ENCODE measurements at places on chromosomes 11 and 22. TPM values are rescaled to one million over a fixed set of nuclear protein-coding genes. Genes with fewer than 3 reads are reported as not detected.

- no peak for DNase-seq
These were observed 93.9 kb upstream of the CSNK2A3 start for GRCh38 chr11:11446967-11447366.

- no peak for DNase-seq
These were observed 5.7 kb downstream of the TNNI2 start for GRCh38 chr11:1844221-1845094.

DNA sequence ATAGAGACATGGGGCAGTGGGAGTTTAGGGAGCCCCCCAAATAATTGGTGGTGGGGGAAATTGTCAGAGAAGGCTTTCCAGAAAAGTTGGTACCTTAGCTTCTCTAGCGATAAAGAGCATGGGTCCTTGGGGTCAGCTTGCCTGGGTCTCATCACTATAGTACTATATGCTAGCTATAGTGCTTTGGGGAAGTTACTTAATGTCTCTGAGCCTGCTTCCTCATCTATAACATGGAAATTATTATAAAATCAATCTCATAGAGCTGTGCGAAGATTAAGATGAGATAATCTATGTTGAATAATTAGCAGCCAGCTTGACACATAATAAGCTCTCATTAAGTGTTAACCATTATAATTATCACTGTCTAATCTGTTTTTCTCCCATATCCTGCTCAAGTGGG is 41.2 kb downstream of the STIM1 start:
- DNase-seq, result no peak

DNA sequence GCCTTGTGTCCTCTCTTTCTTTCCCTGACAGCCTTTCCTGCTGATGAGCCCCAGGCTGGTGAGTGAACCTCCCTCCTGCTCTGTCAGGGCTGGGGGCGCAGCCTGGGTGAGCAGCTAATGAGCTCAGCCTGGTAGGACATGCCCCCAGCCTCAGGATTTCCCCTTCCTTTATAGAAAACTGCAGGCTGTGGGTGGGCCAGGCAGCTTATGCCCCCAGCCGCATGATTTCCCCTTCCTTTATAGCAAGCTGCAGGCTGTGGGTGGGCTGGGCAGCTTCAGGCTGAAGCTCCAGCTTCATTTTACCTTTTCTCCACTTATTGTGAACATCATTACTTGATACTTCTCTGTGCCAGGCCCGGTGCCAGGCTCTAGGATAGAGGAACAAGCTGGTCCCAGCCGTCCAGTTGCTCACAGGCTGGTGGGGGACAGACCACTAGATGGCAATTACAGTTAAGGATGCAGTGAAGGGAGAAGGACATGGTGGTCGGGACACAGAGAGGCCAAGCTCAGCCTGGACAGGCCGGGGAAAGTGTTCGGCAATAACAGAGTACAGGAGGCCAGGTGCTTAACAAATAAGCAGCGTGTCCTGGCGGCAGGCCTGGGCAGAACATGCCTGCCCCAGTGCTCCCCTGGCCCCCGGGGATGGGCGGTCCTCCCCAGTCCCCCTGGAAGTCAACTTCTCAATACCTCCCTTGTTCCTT is 5.3 kb downstream of the LGALS12 start:
- no peak for DNase-seq

IGHMBP2 gene
- 10.2 TPM for total RNA-seq

DNAJB13 gene
- not detected for total RNA-seq

AQP11 gene
- 4.9 TPM for total RNA-seq

GRCh38 chr11:34067383-34068065 is 16.0 kb downstream of the CAPRIN1 start:
- DNase-seq, result no peak

- DNase-seq, result no peak
These were observed 8.6 kb upstream of the TOLLIP start for GRCh38 chr11:1317993-1318392.

- DNase-seq, result no peak
These were observed 129.6 kb upstream of the POU2AF2 start for GRCh38 chr11:111115890-111116289.

DNA sequence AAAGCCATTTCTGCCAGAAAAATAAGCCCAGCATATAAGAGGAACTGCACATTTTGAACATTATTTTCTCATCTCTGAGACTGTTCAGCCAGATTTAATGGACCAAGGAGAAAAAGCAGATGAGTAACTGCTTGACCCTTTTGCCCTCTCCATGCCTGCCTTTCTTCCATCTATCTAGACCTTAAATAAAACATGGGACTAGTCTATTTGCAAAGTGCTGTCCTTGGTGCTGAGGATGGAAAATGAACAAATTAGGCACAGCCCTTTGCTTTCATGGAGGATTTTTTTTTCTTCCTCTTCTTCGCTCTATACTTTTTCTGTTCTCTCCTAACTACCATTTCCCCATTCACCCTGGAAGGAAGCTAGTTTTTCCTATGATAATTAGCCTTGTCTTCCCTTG is 361.3 kb downstream of the GRM5 start:
- DNase-seq, result no peak

RANBP1 gene
- 182 TPM for total RNA-seq

NRIP3 gene
- 24.9 TPM for total RNA-seq

ARHGAP20 gene
- total RNA-seq, result 47.3 TPM

- no peak for DNase-seq
These were observed 28.7 kb downstream of the RPL3 start for GRCh38 chr22:39290724-39291161.

GRK3 gene
- 60.7 TPM for total RNA-seq

GRCh38 chr11:6237761-6238302 is 1.1 kb upstream of the CNGA4 start:
- DNase-seq, result no peak

- DNase-seq, result no peak
These were observed 67.4 kb upstream of the CLDN5 start for GRCh38 chr22:19591568-19591967.

IL17REL gene
- total RNA-seq, result under 0.01 TPM

DNA sequence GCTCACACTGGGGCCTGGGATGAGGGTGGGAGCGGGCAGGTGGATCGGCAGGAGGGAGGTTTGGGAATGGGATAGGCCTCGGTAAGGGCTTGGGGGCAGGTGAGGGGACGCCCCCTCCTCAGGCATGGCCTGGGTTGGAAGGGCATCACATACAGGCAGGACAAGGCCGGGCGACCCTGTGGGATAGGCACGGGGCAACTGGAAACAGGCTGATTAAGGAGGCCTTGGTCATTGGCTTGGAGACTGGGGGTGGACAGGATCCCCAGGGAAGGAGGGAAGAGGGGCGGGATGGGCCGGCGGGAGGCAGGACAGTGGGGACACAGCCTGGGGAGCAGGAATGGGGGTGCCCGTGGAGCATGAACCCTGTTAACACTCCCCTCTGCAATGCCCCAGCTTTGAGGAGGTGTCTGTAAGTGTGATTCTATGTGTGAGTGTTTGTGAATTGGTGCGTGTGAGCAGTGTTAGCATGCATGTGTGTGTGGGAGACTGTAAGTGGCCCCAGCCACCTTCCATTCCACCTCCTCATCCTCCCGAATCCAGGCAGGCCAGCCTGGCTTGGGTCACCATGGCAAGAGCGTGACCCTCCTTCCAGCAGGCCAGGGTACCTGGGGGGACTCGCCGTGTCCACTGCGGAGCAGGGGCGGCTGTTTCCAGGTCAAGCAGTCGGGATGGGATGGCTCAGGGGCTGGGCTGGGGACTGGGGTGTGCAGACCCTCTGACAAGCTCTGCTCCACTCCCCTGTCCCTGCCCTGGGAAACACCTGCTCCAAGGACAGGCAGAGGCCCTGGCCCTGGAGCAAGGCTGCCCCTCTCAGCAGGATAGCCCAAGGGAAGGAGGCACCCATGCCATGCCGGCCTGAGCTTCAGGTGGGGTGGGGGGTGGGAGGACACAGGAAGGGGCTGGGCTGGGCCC is 3.4 kb upstream of the PIM3 start:
- no peak for DNase-seq

DNA sequence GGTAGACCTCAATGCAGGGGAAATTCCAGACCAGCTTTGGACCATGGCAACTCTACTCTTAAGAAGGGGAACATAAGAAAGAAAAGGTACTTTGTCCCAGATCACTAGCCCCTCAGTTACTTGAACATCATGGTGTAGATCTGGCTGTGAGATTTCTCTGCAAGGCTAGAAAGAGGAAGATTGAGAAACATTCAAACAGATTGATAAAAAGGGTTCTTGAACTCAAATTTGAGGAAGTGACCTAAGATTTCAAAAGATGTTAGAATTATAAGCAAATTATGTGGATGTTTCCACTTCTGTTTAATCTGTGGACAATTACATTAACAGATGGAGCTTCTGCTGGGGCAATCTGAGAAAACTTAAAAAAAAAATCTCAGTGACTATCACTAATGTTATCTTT is 21.8 kb upstream of the UPB1 start:
- DNase-seq, result no peak

MOGAT2 gene
- total RNA-seq, result not detected

- no peak for DNase-seq
These were observed 20.5 kb downstream of the IGF2 start for GRCh38 chr11:2118677-2119076.

MMP7 gene
- not detected for total RNA-seq

ASCL2 gene
- 0.82 TPM for total RNA-seq

MRGPRE gene
- total RNA-seq, result not detected

GRCh38 chr11:33694346-33695050 is 6.1 kb downstream of the C11orf91 start:
- no peak for DNase-seq

DNA sequence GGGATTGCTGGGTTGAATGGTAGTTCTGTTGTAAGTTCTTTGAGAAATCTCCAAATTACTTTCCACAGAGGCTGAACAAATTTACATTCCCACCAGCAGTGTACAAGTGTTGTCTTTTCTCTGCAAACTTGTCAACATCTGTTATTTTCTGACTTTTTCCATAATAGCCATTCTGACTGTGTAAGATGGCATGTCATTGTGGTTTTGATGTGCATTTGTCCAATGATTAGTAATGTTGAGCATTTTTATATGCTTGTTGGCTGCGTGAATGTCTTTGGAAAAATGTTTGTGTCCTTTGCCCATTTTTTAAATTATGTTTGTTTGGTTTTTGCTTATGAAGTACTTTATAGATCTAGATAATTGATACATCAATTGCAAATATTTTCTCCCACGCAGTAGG is 1025.0 kb downstream of the JRKL start:
- DNase-seq, result no peak

TTC28 gene
- total RNA-seq, result 79.5 TPM

ALX4 gene
- 1.2 TPM for total RNA-seq

KCNK4 gene
- 1.6 TPM for total RNA-seq

DNA sequence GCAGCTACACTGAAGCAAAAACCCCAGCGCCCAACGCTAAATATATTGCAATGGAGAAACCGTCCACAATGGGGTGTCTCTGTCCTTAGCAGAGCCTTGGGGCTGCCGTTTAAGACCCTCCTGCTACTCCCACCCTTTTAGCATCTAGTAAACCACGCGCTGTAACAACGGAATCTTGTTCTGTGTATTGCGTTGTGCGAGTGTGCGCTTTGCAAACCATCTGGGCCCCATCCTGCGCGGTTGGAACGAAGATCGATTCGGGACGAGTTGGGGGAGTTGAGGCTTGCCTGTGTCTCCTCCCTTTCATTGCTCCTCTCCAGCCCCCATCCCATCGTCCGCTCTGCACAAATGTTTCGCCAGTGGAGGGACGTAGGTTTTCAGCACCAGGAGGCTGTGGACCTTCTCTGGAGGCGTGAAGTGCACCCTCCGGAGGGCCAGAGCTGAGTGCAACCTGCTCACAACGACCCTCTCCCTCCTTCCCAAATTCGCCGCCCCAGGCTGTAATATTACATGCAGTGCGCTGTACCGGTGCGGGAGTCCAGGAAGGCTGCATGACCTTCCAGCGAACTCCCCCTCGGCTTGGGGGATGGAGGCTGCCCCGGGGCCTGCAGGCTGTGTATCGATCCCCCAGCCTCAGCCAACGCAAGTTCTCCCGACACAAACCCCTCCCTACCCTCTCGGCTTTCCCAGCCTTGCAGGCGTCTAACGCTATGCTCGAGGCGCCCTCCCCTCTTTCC is 1.6 kb upstream of the KMT2A start:
- DNase-seq, result no peak

DNA sequence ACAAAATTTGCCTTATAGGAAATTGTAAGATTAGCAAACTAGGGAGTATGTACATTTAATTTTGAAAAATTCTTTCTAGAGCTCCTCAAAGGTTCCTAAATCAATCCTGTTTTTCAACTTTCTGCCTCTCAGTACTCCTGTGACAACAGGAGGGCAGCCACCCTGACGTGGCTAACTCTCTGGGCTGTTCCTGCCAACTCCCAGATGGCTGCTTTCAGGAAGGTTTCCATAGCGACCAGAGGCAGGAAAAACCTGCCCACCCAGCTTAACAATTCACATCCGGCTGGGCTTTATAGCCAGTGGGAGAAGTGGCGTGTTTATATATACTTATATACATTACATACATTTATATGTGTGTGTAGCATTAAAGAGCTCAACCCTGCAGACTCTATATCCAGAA is 26.5 kb downstream of the SGSM3 start:
- DNase-seq, result no peak

- DNase-seq, result peak; percentile 63
These were observed at the start of gene RASD2 for GRCh38 chr22:35540595-35541253. TSS of gene RASD2 (plus strand) at chr22:35540831. CDS start at chr22:35546810, 5,979 bp downstream.

- peak; percentile 56 for DNase-seq
These were observed 11.1 kb downstream of the PLAAT3 start for GRCh38 chr11:63603180-63603518.

CADM1 gene
- total RNA-seq, result 195 TPM

DNA sequence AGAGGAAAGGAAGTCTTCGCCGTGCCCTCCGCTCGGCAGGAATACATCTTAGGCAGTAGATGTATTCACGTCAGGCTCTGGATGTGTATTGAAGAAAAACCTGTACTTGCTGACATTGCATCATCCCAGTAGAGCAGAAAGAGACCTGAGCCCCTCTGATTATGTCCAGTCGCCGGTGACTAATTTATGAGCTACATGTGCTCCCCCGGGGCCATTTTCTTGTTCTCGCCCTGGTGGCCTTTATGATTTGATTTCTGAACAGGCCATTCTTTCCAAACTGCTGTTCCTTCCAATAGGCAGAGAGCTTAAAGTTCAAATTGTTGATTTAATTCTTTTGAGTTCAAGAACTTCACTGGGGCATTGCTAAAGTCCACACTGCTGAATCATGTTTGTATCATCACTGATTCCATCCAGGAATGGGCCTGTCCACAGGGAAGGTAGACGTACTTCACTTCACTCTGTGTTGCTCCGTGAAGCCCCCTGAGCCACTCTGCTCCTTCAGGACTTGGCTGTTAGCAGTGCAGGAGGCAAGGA is 137.3 kb upstream of the RASSF10 start:
- no peak for DNase-seq

- no peak for DNase-seq
These were observed 882.8 kb upstream of the ANO3 start for GRCh38 chr11:25449091-25449490.

DNA sequence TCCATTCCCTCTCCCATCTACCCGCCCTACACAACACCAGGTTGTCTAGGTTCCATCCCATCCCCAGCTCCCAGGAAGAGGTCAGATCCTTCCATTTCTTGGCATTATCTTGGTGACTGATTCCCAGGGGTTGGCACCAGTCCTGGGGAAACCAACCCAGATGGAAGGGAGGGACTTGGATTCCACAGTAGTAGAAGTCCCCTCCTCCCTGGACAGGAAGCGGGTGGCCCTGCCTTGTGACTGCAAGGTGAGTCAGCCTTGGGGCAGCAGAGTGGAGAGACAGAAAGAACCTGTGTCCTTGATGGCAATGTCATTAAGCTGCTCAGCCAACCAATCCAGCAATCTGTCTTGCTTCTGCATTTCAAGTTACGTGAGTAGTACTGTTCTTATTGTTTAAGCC is 26.5 kb downstream of the SYT13 start:
- no peak for DNase-seq

GRCh38 chr22:36953239-36954080 is 40.0 kb downstream of the CSF2RB start:
- no peak for DNase-seq

TSSK2 gene
- not detected for total RNA-seq

GRCh38 chr11:12544986-12545775 is 129.0 kb upstream of the TEAD1 start:
- no peak for DNase-seq

Measured in frontal cortex (tissue), 4 donors.